ENCODE measurements at places on chromosomes 6 and 20.
A peak's percentile ranks its signal among the peaks of the same experiment; 100 is the strongest.

GRCh38 chr20:2108498-2108897 is 6.9 kb downstream of the STK35 start:
- DNase-seq, result no peak

GRCh38 chr20:1891263-1892118 is 3.7 kb upstream of the SIRPA start:
- no peak for DNase-seq

DNA sequence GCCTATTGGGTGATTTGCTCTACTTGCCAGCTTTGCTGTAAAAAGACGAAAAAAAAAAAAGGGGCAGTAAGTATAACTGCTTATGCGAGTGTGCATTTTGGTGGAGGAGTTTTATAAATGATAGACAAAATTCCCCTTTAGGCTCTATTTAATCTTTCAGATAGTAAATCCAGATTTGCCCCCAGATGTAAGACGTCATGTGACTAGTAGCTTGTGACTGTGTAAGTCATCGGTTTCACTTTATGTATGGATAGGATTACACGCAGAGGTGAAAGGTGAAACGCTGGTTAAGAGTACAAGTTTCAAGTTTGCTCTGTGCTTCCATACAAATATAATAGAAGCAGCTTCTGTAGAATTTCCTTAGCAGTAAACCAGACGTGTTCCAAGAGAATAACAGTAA is 7.9 kb downstream of the RAB32 start:
- DNase-seq, result no peak

- no peak for DNase-seq
Observed at GRCh38 chr20:31718952-31719643, 3.6 kb downstream of the BCL2L1 start.

DNA sequence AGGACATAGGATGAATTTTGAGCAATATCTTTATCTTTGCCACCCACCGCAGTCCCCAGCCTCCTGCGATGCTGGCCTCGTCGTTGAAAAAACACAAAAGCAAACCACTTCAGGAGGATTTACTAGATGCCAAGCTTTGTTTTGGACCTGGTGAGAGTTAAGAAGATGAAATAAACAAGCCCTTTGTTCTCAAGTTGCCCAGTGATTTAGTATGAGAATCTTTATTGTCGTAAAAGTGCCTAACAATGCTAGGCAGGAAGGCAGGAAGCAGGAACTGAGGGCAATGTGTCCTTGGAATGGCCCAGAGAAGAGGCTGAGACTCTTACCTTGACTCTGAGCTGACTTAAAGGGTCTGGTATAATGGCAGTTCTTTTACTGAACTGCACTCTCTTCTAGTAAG is 116.0 kb downstream of the TRMT11 start:
- no peak for DNase-seq

DNA sequence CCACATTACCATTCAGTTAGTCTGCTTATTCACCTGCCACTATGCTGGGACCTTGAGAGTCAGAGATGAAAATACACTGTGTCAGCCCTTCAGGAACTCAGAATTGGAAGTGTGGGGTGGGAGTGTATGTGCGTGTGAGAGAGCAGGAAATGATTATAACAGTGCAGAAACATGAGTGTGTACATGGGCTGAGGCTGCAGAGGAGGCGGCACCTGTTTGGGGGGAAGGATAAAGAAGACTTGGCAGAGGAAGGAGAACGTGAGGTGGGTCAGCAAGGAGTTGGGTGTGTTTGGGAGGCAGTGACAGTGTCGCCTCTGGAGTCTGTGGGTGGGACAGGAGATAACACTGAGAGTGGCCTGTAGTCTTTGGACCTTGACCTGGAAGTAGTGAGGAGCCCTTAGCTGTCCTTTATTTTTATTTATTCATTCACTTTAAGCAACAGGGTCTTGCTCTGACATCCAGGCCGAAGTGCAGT is 3.1 kb downstream of the CHMP4B start:
- DNase-seq, result no peak

GRCh38 chr6:43964659-43965570 is 162.3 kb downstream of the MRPL14 start:
- peak; percentile 48 for DNase-seq

GRCh38 chr6:170073846-170074245 is 217.0 kb downstream of the DLL1 start:
- DNase-seq, result no peak

GRCh38 chr20:63733117-63733516 is 3.3 kb upstream of the LIME1 start:
- no peak for DNase-seq

- DNase-seq, result no peak
Observed at GRCh38 chr6:19891451-19891850, 54.3 kb downstream of the ID4 start.

GRCh38 chr6:118468682-118469465 is 79.2 kb upstream of the PLN start:
- DNase-seq, result no peak

- DNase-seq, result peak; percentile 68
Observed at GRCh38 chr6:53496797-53497375, 48.0 kb downstream of the GCLC start.

DNA sequence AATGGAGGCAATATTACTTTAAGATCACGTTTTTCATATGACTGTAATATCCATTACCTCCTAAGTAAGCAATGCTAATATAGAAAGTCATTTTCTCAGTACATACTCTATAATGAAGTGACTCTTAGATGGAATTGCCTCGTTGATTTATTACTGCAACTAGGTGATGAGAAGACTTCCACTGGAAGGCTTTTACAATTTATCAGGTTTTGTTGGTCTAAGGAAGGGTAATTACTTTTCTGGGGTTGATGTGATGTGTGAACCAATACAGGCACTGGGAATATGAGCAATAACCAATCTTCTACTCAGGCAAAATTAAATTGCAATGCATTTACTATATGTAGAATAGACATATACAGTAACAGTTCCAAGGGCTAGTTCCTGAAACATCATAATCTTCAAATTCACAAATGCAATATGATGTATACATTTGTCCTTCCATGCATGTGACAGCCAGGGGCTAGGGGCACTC is 635.0 kb downstream of the QKI start:
- DNase-seq, result no peak

GRCh38 chr20:61430228-61430624 is 178.2 kb downstream of the CDH4 start:
- DNase-seq, result no peak

DNA sequence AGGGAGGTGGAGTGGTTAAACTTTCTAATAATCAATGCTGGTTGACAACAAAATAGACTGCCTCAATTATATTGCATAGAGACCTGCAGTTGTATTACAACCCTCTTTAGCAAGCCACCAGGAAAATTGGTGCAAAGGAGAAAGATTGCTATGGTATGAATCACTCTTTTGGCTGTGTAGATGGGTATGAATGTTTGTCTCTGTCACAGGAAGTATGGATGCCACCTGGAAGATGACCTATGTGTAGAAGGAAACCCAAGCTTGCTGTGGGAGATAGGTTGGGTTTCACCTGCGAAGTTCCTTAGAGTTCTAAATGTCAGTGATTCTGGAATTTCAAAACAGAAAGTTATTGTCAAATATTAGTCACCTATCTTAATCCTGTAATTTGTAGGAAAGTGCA is 134.6 kb downstream of the SOBP start:
- DNase-seq, result no peak

- DNase-seq, result no peak
Observed at GRCh38 chr6:108781419-108782100, 66.7 kb upstream of the ARMC2 start.

GRCh38 chr6:83309344-83309743 is 116.2 kb downstream of the RWDD2A start:
- no peak for DNase-seq

- no peak for DNase-seq
Observed at GRCh38 chr6:40268614-40269013, 318.6 kb downstream of the LRFN2 start.

DNA sequence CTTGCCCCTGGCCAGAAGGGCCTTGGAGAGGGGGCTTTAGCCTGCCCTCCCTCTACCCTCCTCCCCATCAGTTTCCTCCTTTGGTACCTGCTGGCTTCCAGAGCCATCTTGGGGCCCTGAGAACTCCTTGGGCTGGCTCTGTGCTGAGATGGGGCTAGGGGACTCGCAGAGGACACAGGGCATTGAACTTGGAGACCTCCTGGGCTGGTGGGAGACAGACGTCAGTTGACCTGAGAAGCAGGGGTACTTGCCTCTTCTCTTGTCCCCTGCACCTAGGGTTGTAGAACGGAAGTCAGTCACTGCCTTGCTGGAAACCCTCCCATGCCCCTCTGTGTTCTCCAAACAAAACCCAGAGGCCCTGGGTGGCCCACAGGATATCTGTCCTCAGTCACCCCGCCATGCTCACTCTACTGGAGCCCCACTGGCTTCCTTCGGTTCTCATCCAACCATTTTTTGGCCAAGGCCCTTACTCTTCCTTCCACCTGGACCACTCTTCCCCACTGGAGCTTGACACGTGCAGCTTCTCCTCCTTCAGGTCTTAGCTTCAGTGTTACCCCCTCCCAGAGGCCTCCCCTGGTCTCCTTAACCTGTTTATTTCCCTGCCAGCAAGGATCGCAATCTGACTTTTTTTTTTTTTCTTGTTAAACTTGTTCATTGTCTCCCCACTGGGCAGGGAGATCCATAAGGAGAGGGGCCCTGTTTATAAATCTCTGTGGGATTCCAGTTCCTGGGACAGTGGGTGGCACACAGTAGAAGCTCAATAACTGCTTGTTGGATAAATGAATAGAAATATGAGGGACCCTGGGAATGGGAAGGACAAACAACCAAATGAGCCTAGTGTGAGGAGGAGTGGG is 971 bp downstream of the RBCK1 start:
- DNase-seq, result peak; percentile 18

- no peak for DNase-seq
Observed at GRCh38 chr6:1761477-1761877, 151.8 kb downstream of the FOXC1 start.

DNA sequence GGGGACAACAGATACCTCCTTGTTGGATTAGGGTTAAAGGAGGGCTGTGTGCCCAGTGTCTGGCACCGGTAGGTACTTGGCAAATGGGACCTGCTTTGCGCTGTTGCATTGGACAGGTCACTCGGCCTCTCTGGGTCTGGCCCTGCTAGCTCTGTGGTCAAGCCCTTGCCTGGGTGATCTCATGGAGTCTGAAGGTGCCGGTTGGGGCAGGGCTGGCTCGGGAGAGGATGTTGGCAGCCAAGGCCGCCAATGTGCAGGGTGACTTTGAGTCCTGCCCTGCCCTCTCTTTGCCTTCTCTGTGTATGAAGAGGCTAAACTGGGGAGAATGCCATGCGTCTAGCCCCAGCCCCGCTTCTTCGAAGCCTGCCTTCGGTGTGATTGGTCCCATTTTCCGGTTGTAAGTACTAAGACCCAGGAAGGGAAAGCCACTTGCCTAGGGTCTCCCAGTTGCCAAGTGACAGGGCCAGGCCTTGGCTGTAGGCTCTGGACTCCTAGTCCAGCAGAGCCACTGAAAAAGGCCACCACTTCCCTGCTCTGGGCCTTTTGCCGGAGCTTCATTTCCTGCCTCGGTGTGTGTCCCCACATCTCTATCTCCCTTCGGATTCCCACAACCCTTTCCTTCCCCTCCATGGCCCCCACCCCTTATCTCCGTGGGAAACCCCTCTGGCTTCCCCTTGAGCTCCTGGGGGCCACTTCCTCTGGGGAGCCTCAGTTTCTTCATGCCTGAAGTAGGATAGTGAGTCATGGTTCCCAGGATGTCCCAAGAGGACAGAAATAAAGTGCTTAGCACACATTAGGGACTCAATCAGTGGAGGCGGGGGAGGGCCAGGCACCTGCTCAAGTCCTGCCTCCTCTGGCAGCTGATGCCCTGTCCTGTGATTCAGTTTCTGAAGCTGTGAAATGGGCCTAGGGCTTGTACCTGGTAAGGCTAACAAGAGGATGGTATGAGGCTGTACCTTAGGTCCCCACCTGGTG is 3.9 kb downstream of the SRC start:
- peak; percentile 10 for DNase-seq

DNA sequence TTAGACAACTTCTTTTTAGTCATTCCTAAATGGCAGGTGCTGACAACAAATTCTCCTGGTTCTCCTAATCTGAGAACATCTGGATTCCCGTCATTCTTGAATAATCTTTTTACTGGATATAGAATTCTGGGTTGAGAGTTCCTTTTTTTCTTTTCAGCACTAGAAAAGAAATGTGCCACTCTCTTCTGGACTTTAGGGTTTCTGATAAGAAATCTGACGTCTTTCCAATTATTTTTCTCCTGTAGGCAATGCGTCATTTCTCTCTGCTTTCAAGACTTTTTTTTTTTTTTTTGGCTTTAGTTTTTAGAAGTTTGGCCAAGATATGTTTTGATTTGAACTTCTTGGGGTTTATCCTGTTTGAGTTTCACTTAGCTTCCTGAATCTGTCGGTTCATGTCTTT is 66.1 kb upstream of the RNF24 start:
- DNase-seq, result no peak

DNA sequence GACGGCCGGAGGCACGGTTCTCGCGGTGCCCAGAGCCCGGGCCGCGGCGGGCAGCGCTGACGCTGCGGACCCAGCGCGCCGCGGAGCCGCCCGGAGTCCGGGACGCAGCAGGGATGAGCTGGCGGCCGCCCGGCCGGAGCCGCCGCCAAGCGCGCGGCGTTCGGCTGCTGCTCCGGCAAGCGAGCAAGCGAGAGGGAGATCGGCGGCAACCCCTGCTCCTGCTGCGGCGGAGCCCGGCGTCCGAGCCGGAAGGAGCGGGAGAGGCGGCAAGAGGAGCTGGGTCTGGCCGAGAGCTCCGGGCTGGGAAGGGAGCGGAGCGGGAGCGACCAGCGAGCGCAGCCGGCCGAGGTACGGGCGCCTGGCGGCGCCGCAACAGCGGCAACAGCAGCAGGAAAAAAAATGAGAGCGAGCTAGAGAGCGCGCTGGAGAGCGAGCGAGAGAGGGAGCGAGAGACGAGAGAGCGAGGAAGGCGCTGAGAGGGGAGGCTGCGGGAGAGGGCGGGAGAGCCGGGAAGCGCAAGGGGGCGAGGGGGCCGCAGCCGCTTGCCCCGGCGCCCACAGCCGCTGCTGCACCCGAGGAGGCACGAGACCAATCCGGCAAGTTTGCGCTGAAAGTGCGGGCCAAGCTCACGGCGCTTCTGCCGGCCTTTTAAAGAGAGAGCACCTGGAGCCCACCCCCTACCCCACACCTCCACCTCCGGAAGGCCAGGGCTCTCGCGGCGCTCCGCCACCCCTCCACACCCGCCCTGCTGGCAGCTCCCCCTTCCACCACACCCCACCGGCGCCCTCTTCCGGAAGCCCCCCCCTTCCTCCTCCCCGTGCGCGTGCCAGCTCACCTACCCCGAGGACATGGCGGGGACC is 496 bp downstream of the GRM4 start:
- peak; percentile 53 for DNase-seq

GRCh38 chr6:72966628-72967280 is 258.5 kb downstream of the KHDC1L start:
- no peak for DNase-seq

GRCh38 chr20:53033176-53033575 is 61.0 kb downstream of the TSHZ2 start:
- DNase-seq, result no peak

GRCh38 chr6:131412960-131413830 is 159.8 kb upstream of the ARG1 start:
- DNase-seq, result no peak

GRCh38 chr6:111927321-111927720 is 54.1 kb upstream of the FYN start:
- DNase-seq, result no peak

- no peak for DNase-seq
Observed at GRCh38 chr20:25076201-25076600, 5.7 kb downstream of the VSX1 start.
